ENCODE measurements at places on chromosomes 7 and 10. TPM values are rescaled to one million over a fixed set of nuclear protein-coding genes. Genes with fewer than 3 reads are reported as not detected.

Gene EFCAB10
- total RNA-seq = not detected

Gene CLDN3
- not detected for total RNA-seq

Gene CYP26C1
- under 0.01 TPM for total RNA-seq

Gene MEIG1
- not detected for total RNA-seq

Gene GDF2
- not detected for total RNA-seq

Gene CDC14C
- total RNA-seq = not detected

Gene CNNM1
- 0.09 TPM for total RNA-seq

Gene LIPJ
- total RNA-seq = under 0.01 TPM

Gene FXYD4
- total RNA-seq = not detected

Gene CUZD1
- total RNA-seq = 0.55 TPM

Gene HIBADH
- total RNA-seq = 84.3 TPM

Gene CTNNA3
- total RNA-seq = not detected

Gene PRKG1
- total RNA-seq = 32.7 TPM

Gene CREM
- total RNA-seq = 24.7 TPM

Gene CPEB3
- total RNA-seq = 0.55 TPM

Gene NKX2-3
- total RNA-seq = not detected

Gene IDI2
- not detected for total RNA-seq

Gene NME8
- total RNA-seq = not detected

Gene CALCR
- total RNA-seq = not detected

Gene SPDYE1
- not detected for total RNA-seq

Gene HELLS
- total RNA-seq = 4.4 TPM

Gene HOXA10
- 11.8 TPM for total RNA-seq

Gene MARCHF5
- total RNA-seq = 10.3 TPM

Gene AKR1C3
- total RNA-seq = 82.3 TPM

Gene FAM221A
- 1.7 TPM for total RNA-seq

Gene USP6NL
- total RNA-seq = 8.7 TPM

Gene TWIST1
- total RNA-seq = 42.2 TPM

Gene FAM25C
- not detected for total RNA-seq

Gene GIMAP6
- 0.14 TPM for total RNA-seq

Gene HDAC9
- 2.6 TPM for total RNA-seq

Gene C10orf105
- under 0.01 TPM for total RNA-seq

Gene CALHM3
- not detected for total RNA-seq

Gene OR6V1
- total RNA-seq = not detected

Gene FEZF1
- total RNA-seq = not detected

Gene UNC5B
- total RNA-seq = 22.0 TPM

Gene LBX1
- not detected for total RNA-seq

Gene NCF1
- under 0.01 TPM for total RNA-seq

Gene MYOF
- total RNA-seq = 218 TPM

Gene NAT16
- total RNA-seq = not detected

Gene CHST12
- 2.6 TPM for total RNA-seq

Gene PTPRE
- total RNA-seq = 1.2 TPM

Gene PLEKHA8
- 11.4 TPM for total RNA-seq

Gene PNLIPRP1
- not detected for total RNA-seq

Gene GPR37
- total RNA-seq = 3.8 TPM

Gene OR2A5
- not detected for total RNA-seq

Gene HOXA5
- 1.4 TPM for total RNA-seq

Gene CCDC136
- 8.5 TPM for total RNA-seq

Gene STOX1
- 0.14 TPM for total RNA-seq

Gene NPC1L1
- total RNA-seq = 0.14 TPM

All from smooth muscle cell of bladder (primary cell).